ENCODE measurements at places on chromosomes 7 and 10. TPM values are rescaled to one million over a fixed set of nuclear protein-coding genes. Genes with fewer than 3 reads are reported as not detected.

GRCh38 chr10:67816719-67817118, 21.3 kb downstream of the DNAJC12 start:
- no peak for DNase-seq

Gene ASB15
- not detected for total RNA-seq

GRCh38 chr7:24778543-24779282, 21.4 kb upstream of the GSDME start:
- peak; percentile 97 for DNase-seq

- DNase-seq: no peak
These were observed 21.5 kb downstream of the ADARB2 start for GRCh38 chr10:1715821-1716220.

GRCh38 chr7:46285878-46286277, 364.8 kb upstream of the IGFBP3 start:
- no peak for DNase-seq

Gene TMEM229A
- 3.8 TPM for total RNA-seq

- DNase-seq: peak; percentile 8
These were observed 136.3 kb upstream of the ANK3 start for GRCh38 chr10:60525716-60526585.

GRCh38 chr10:71251319-71251718, 38.9 kb downstream of the UNC5B start:
- DNase-seq: no peak

DNA sequence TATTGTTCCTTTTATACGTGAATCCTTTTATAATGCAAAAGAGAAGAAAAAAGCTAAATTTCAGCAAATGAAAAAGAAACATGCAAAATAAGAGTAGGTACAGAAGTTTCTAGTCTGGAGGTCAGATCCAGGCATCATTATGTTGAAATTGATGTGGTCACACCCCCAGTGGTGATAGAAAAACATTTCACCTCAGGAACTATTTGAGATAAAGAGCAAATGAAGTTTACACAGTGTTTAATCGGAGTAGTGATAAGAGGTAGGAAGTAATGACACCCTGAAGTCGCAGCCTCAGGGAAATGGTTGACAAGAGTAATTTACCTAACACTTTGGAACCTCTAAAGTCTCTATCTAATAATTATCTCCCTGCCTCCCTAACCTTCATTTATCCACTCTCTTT, 536.0 kb upstream of the STEAP1 start:
- no peak for DNase-seq

Gene CLDN12
- 47.1 TPM for total RNA-seq

DNA sequence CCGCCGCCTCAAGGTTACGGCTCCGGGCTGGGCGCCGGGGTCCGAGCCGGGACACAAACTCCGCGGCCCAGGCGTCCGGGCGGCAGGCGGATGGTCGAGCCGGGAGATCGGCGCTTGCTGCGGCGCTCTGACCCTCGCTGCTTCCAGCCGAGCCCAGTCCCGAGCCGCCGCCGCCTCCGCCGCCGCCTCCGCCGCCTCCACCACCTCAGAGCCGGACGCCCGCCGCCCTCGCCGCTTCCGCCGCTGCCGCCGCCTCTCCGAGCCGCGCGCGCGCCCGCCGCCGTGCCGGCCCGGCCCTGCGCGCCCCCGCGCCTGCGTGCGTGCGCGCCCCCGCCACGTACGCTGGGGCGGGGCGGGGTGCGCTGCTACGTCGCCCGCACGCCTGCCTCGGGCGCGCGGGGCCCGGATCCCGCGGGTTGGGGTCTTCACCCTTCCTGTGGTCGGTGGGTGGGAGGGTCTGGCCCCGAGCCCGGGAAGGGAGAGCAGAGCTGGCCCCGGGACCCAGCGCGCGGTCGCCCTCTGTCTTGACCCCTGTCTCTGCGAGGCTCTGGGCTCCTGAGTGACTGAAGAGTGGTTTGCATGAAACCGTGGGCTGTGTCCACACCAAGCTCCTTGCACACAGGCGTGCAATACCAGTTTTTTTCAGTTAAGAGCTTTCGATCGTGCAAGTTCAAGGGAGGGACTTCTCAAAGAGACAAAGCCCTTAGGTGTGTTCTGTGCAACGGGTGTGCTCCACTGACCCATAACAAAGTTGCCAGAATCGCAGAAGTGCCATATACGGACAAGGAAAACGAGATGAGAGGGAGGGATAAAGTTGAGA, at the start of gene SMURF1:
SMURF1 (minus strand) TSS at position 256 of the 820 bp plus-strand sequence. CDS start 328 bp downstream, outside the sequence.
- DNase-seq: peak; percentile 49

Gene AVPI1
- 20.2 TPM for total RNA-seq

- no peak for DNase-seq
These were observed 110.1 kb downstream of the CDK14 start for GRCh38 chr7:90706072-90706716.

DNA sequence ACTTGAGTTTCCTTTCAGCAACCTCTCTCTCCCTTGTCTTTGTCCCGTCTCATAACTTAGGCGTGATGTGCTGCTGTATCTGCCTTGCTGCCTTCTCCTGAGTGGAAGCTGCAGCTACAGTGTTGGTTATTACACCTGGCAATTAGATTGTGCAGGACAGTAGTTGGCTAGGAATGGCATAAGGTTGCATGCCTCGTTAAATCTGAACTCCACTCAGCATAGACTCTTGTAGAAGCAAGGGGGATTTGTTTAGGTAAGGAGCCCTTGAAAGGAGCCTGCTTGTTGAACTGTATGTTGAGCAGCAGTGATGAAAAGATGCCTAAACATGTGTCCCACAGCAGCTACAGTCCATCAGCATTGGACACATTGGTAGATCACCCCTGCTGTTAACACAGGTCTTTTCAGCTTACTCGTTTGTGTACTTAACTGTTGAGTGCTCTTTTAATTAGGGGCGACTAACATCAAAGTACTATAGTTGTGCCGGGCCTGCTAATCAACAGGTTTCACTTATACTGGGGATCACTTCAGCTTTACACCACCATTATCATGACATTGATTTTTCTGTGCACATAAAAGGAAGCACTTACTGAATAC, 225.0 kb downstream of the AUTS2 start:
- DNase-seq: no peak

Gene ANXA8L1
- total RNA-seq: not detected

Gene PMS2
- total RNA-seq: 21.6 TPM

Gene CYP26C1
- total RNA-seq: 0.09 TPM

DNA sequence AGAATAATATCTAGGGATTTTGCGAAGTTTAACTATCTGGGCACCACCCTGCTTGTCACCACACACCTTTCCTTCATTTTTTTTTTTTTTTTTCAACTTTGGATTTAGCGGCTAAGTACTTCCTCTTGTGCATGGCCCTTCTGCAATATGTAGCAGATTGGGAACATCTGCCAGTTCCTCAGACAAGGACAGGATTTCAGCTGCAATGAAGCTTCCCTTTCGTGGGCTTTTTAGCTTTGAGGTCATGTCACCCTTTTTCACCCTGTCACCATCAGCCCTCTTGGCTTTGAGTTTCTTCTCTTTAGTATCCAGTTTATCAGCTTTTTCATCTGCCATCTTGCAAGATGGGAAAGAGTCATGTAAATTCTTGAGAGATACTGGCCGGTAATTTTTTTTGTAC, 81.6 kb upstream of the ETV1 start:
- DNase-seq: no peak

Gene AFAP1L2
- total RNA-seq: 0.18 TPM

Gene SUMF2
- total RNA-seq: 199 TPM

DNA sequence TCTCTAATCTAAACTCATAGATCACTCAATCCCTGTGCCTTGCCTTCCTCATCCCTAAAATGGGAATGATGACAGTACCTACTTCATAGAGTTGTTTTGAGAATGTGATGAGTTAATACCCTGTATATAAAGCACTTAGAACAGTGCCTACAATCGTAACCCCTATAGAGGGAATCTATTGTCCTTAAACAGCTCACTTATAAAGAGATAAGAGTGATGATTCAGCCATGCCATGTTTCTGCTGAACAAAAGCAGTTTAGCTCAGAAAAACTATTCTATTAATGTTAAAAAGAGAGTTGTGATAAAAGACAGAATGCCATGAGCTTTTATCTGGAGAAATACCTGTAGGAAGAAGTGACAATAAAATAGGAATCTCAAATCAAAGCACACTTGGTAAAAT, 63.6 kb downstream of the CUBN start:
- DNase-seq: peak; percentile 48

GRCh38 chr10:67839951-67840350, 2.0 kb upstream of the DNAJC12 start:
- no peak for DNase-seq

DNA sequence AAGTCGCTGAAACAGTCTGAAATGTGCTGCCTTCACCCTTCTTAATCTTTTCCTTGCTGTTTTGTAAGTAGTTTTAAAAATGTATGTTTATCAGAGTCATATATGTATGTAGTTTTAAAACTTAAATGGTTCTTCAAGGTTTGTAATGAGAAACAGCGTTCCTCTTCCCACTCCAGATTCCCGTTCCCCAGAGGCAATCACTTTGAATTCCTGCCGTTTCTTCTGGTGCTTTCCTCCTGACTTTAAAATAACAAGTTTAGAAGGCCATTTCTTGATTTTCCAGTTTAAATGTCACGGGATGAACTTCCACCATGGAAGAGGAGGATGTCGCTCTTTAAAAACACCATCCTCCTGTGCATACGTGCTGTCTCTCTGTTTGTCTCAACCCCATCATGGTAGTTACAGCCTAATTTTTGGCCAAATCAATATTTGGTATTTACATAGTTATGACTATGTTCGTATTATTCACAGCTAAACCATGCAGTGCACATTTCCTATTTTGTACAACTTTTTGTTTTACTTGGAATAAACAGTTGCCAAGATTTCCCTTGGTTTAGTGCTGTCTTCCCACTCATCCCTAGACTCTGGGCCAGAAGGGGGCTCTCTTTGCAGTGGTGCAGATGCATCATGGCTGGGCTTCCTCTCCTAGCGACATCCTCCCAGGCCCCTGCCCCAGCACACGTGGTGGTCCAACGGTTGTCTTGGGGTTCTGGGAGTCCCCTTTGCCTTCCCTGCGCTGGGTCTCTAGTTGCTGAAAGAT, 151.4 kb downstream of the PTPN20 start:
- DNase-seq: peak; percentile 66

DNA sequence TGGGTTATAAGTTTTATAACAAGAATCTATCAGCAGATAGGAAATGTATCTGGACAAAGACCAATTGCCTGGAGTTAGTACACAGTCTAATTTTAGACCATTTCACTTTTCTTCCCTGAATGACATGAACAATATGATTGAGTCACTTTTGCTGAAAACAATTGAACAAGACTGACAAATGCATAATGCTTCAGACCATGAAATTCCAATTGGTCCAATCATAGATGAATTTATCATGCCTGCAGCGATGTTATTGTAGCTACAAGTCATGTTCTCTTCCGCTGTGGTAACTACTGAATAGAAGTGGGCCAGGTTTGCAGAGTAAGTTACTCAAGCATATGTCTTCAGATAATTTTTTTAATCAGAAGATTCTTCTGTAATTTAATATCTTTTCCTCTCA, 73.4 kb downstream of the VSTM2A start:
- DNase-seq: peak; percentile 13

DNA sequence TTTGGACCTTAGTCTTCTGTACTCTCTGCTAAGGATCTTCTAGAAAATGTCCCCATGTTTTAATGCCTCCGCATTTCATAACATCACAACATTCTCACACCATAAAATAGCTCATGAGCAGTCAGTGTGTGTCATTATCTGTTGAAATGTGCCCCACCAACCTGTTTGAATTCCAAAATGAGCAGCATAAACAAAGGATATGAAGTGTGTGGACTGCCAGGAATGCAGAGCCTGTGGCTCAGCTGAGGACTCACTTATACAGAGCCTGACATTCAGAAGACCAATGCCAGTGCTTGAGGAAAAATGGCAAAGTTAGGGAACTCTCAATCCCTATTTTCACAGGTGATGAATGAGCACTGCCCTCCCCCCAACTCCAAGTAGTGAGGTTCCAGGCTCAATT, 621.4 kb downstream of the POM121L12 start:
- DNase-seq: no peak

DNA sequence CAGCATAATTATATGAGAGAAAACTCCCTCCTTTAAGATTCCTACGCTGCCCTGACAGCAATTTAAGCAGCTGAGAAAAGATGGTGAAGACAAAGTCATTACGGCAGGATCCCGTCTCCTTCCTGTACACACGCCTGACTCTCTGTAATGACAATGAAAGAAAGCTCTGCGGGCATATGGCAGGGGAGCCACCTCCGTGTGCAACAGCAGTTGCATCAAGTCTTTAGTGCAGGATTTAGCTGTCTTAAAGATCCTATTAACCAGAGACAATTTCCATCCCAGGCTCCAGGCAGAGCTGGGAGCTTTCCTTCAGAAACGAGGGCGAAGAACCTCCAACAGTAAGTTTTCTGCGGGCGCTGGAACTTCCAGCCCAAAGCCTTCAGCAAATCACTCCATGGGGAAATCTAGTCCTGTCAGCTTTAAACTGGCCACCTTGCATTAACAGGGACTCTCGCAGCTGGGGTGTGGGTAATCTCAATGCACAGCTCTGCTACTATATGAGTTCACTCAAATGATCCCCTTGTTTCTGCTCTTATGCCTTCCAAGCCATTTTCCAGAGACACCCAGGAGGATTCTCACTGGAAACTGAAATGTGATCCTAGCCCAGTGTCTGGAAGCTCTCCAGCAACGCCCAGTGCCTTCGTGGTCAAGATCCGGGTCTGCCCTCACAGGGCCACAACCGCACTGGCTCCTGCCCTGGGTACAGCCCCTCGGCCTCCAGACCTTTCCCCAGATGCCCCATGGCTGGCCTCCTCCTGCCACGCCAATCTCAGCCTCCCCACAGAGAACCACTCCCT, 74.9 kb downstream of the CTBP2 start:
- peak; percentile 62 for DNase-seq

Gene CFAP58
- total RNA-seq: 0.98 TPM

Gene RAMP3
- not detected for total RNA-seq

Gene RGR
- total RNA-seq: not detected

Gene FKBP6
- not detected for total RNA-seq

- no peak for DNase-seq
These were observed 19.2 kb downstream of the MMRN2 start for GRCh38 chr10:86938260-86938659.

Gene VCL
- total RNA-seq: 176 TPM

DNA sequence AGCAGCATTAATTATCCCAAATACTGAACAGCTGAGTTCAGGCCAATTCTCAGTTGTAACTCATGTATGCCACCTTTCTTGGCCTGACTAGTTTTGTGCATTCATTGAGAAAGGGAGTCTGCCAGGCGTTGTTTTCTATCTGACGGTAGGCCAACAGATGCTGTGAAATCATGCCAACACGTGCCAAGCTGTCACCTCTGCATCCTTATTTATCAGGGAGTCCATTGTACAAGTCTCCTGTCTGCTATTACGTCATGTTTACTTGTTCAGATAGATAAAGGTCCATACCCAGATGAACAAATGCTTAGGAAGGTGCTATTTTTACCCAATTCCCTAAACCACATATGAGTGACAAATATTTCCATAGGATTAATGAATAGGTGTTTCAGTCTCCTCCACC, 127.2 kb upstream of the CDK6 start:
- DNase-seq: no peak

- DNase-seq: no peak
These were observed 173.0 kb downstream of the HERPUD2 start for GRCh38 chr7:35521941-35522340.

DNA sequence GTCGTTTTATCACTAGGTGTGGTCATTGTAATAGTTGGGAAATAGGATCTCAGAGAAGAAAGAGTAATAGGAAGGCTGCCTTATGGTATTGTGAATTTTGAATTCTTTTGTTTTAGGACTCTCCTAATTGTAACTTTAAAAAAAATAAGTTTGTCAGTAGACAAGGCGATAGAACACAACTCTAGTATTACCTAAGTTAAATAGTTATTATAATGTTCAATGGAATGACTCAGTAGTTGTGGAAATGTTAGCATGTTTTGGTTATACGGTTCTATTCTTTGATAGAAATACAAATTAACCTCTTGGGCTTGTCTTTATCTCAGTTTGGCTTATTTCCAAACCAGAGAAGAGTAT, 1.4 kb downstream of the DNAH11 start:
- no peak for DNase-seq

Data from fibroblast of the aortic adventitia (primary cell).